ENCODE measurements at places on chromosomes 1 and 21.

DNA sequence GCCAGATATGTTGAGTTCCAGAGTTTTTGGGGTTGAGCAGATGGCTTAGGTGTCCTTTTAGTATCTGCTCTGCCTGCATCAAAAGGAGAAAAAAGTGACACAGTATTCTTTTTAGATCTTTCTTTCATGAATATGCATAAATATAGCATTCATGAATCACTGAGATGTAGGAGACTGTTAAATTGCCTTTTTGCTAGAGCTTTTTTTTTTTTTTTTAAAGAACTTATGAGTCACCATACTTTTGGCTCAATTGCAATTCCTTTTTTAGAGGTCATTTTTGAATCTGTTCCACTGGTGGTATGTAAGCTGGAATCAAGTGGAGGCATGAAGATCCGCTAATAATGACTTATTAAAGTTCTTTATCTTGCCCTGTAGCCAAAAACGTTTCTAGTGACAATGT is 480.9 kb upstream of the ZRANB2 start:
- no peak for DNase-seq

- no peak for DNase-seq
Measured at GRCh38 chr1:86114236-86114635, 42.3 kb downstream of the COL24A1 start.

DNA sequence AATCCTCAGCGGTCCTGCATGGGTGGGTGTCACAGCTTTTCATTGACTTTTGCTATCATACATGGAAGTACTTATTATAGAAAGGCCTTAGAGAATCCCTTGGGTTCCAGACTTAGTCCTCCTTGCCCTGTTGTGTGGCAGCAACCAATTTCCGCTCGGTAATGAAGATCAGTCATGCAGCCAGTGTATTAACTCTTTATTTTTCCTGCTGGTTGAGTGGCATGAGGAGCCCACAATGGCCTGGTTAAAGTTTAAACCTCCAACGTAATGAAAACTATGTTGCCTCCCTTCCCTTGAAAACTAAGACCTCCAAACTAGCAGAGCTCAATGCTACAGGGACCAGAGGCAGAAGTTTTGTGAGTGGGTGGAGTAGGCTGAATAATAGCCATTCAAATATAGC is 20.0 kb downstream of the CITED4 start:
- DNase-seq: no peak

- no peak for DNase-seq
Measured at GRCh38 chr1:40059960-40060750, 19.6 kb downstream of the CAP1 start.

- DNase-seq: no peak
Measured at GRCh38 chr1:226535666-226536065, 12.9 kb upstream of the STUM start.

DNA sequence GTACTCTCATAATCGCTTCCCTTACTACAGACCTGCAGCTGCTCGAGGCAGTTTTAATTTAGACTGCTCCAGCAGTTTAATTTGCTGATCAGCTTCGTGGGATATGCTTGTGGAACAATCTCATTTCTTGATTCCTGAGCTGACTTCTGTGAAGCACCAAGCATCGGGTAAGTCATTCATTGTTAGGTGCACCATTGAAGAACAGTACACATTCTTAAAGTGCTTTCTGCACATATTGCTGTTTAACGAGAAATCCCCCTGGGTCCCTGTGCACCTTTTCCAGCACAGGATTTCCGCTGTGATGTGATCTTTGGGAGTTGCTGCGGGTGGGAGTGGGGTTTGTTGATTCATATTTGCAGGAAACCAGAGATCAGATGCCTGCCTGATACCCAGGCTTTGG is 9.1 kb downstream of the GALNT2 start:
- peak; percentile 9 for DNase-seq

All from NCI-H69 (cell line).